Erythroblast (primary cell): ENCODE measurements at places on chromosomes 12 and 14.
A peak's percentile ranks its signal among the peaks of the same experiment; 100 is the strongest.

GRCh38 chr12:81615026-81615588, 144.0 kb downstream of the PPFIA2 start:
- DNase-seq = no peak

DNA sequence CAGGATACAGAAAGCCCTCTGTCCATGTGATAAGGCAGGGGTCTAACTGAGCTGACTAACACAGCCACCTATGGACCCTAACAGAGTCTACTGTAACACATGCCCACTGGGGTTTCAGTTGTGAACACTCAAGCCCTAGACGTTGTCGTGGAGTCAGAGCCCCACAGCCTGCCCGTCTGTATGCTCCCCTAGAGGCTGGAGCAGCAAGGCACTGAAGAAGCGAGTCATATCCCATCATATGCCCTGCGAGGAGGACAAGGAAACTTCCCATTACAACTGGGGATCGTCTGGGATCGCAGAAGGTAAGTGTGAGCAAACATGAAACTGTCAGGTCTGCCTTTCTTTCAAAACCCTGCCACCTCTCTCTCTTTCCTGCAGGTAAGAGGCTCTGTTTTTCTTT, 138.1 kb downstream of the GPR65 start:
- DNase-seq = no peak

- DNase-seq = peak; percentile 97
Observed at GRCh38 chr12:57744777-57745484, at the start of gene TSPAN31. Gene TSPAN31, plus strand, starts transcription at chr12:57745039. Its CDS starts 116 bp downstream, at chr12:57745155.

- no peak for DNase-seq
Observed at GRCh38 chr12:103875666-103876065, 34.6 kb upstream of the NT5DC3 start.

GRCh38 chr12:92136965-92137721, 8.5 kb downstream of the BTG1 start:
- DNase-seq = peak; percentile 3

GRCh38 chr12:88036353-88036965, 7.3 kb upstream of the C12orf50 start:
- peak; percentile 70 for DNase-seq
